PC-3 (cell line): ENCODE measurements at places on chromosomes 6 and 20. TPM values are rescaled to one million over a fixed set of nuclear protein-coding genes. Genes with fewer than 3 reads are reported as not detected.

DNA sequence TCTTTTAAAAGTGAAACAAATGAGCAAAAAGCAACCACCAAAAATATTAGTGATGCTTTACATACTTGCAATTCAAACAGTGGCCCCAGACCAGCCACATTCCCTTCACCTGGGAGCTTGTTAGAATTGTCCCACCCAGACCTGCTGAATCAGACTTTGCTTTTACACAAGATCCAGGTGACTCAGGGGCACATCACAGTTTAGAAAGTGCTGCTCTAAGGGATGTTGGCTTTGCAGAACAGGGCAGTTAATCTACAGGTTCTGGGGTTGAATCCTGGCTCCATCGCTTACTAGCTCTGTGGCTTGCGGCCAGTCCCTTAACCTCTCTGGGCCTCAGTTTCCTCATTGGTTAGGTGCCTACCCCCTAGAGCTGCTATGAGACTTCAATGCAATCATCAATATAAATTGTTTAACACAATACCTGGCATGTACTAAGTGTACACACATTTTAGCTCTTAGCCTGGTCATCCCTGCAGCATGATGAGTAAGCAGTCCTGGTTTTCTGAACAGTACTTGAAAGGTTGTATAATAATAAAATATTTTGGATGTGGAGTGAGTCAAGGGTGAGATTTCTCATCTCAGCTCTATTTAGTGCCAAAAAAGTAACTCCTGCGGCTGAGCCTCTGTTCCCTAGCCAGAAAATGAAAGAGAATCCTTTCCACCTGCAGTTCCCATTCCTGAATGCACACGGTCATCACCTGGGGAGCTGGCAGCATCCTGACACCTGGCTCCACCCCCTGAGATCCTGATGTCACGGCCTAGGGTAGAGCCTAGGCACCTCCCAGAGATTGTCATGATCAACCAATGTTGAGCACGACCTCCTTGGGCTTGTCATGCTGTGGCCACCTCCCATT lies 162.7 kb downstream of the ANKRD60 start:
- H3K4me3 ChIP-seq: peak overlapping the region; percentile 39
- H3K27me3 ChIP-seq: no peaks in the 10 kb centered on the region
- peak; percentile 98 for DNase-seq
- no peaks in the 10 kb centered on the region for H3K36me3 ChIP-seq
- H3K27ac ChIP-seq: peak overlapping the region; percentile 91

DNA sequence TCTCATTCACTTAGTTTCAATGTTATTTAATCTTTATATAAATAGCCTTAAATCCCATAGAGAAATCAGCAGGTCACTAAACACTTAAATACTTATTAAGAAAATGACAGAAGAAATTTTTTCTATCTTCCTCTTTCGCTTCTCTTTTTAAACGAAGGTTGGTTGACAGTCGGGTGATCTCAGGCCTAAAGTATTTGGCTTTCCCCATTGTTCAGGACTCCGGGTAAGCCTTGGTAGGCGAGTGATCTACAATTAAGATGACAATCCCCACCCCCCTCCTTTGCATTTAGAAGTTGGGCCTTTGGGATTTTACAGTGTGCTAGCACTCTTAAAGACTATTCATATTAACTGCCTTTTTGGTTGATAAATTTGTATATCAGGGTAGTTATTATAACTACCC lies 19.7 kb upstream of the UTRN start:
- peaks cover 35% of the 10 kb centered on the region for H3K4me1 ChIP-seq
- H3K27ac ChIP-seq: peak overlapping the region; percentile 85
- H3K36me3 ChIP-seq: no peaks in the 10 kb centered on the region
- H3K27me3 ChIP-seq: no peaks in the 10 kb centered on the region
- peak overlapping the region; percentile 47 for H3K4me3 ChIP-seq

Gene PTPRK
- 53.8 and 64.7 TPM in 2 replicates for total RNA-seq

- H3K27ac ChIP-seq: no peak overlapping the region
- no peaks in the 10 kb centered on the region for H3K27me3 ChIP-seq
- H3K36me3 ChIP-seq: no peaks in the 10 kb centered on the region
- no peak for DNase-seq
- peaks cover 31% of the 10 kb centered on the region for H3K4me1 ChIP-seq
Observed at GRCh38 chr6:158923805-158924498, 76.0 kb downstream of the RSPH3 start.

DNA sequence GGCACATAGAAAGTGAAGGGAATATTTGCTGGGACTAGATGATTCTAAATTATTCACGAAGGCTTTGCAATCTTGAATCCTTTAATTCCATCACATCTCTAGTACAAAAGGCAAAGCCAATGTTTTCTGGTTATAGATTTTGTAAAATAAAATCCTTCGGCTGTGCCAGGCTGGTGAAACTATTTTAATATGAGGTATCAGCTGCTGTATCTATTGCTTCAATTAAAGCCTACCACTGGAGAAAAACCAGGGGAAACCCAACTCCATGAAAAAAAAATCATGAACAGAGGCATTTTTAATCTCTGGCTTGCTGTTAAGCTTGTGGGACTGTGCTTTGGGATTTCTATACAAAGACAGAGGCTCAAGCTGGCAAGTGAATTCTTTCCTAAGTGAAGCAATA lies 271.8 kb downstream of the QKI start:
- DNase-seq: no peak
- peaks cover 34% of the 10 kb centered on the region for H3K27me3 ChIP-seq
- H3K4me1 ChIP-seq: no peaks in the 10 kb centered on the region
- H3K27ac ChIP-seq: no peak overlapping the region
- no peaks in the 10 kb centered on the region for H3K36me3 ChIP-seq

DNA sequence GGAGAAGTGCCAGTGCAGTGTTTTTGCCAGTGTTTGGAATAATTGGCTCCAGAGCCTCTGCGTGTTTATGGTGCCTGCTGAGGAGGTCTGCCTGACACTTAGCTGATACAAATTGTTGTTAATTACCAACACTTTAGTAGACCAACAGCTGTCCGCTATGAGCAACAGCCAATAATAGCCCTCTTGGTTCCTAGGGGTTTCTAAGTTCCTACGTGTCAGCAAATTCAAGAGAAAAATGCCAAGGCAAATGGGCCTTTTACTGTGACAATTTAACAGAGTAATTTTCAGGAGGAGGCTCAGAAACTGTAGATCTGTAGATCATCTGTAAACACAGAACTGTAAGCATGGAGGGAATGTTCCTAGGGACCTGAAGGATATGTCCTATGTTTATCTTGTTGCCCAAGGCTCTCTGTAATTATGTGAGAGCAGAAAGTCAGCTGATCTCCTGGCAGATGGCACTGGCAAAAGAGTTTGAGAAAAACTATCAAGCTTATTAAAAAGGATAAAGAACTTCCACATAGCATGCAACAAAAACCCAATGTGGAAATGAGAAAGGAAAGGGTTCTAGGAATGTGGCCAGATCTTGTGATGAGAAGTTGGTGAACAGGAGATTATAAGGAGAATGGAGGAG lies 157.7 kb downstream of the GJA1 start:
- no peaks in the 10 kb centered on the region for H3K27me3 ChIP-seq
- no peak for DNase-seq
- no peak overlapping the region for H3K4me3 ChIP-seq
- H3K36me3 ChIP-seq: no peaks in the 10 kb centered on the region
- H3K4me1 ChIP-seq: peaks cover 10% of the 10 kb centered on the region

Gene COL21A1
- 0.35 and 1.0 TPM in 2 replicates for total RNA-seq

Gene MEP1A
- not detected in 2 replicates for total RNA-seq

GRCh38 chr6:154510144-154510905 lies at the start of gene CNKSR3:
TSS of gene CNKSR3 (minus strand) at chr6:154510685. CDS start at chr6:154510114, 571 bp downstream.
- no peaks in the 10 kb centered on the region for H3K27me3 ChIP-seq
- peak within 1 kb of the TSS; percentile 84 for H3K4me3 ChIP-seq
- H3K4me1 ChIP-seq: peaks cover 11% of the 10 kb centered on the region
- peak within 1 kb of the TSS; percentile 61 for H3K27ac ChIP-seq
- H3K36me3 ChIP-seq: no peaks in the 10 kb centered on the region

Gene LRRC73
- 0.22 and 0.75 TPM in 2 replicates for total RNA-seq

DNA sequence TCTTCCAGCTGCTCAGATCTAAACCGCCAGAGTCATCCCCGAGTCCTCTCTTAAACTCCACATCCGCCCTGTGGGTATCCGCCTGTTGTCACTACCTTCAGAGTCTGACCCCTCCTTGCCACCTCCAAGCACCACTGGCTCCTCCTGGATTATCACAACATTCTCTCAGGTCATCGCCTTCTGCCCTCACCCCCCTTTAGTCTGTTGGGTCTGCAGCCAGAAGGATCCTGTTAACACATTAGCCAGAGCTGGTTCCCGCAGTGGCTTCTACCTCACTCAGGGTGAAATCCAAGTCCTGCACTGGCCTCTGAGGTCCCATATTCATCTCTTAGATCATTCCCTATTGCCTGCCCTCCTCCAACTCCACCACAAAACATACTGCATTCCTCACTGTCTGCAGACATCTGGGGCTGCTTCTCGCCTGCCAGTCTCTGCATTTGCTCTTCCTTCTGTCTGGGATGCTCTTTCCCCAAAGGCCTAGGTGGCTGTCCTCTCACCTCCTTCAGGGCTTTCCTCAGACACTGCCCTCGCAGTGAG lies 34.1 kb downstream of the TNXB start:
- no peak overlapping the region for H3K4me3 ChIP-seq
- H3K36me3 ChIP-seq: no peaks in the 10 kb centered on the region
- no peak overlapping the region for H3K27ac ChIP-seq
- H3K4me1 ChIP-seq: peaks cover 8% of the 10 kb centered on the region
- no peak for DNase-seq

DNA sequence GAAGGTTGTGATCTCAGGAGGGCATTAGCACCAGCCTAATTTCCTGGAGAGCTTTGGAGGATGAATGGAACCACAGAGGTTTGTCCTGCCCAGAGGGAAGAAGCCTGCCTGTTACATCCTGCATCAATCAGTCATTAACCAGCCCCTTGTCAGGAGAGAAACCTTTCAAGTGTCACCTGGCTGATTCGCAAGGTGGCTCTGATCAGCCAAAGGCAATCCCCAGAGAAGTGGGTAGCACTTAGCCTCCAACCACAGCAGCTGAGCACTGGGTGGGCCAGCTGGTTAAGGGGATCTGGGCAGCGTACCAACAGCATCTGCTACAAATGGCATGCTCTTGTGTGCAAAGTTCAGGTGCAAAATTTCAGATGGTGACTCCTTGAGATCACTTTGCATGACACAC lies 26.9 kb downstream of the ANKEF1 start:
- no peak for DNase-seq
- no peak overlapping the region for H3K4me3 ChIP-seq
- no peaks in the 10 kb centered on the region for H3K36me3 ChIP-seq

Gene ECT2L
- not detected in 2 replicates for total RNA-seq

DNA sequence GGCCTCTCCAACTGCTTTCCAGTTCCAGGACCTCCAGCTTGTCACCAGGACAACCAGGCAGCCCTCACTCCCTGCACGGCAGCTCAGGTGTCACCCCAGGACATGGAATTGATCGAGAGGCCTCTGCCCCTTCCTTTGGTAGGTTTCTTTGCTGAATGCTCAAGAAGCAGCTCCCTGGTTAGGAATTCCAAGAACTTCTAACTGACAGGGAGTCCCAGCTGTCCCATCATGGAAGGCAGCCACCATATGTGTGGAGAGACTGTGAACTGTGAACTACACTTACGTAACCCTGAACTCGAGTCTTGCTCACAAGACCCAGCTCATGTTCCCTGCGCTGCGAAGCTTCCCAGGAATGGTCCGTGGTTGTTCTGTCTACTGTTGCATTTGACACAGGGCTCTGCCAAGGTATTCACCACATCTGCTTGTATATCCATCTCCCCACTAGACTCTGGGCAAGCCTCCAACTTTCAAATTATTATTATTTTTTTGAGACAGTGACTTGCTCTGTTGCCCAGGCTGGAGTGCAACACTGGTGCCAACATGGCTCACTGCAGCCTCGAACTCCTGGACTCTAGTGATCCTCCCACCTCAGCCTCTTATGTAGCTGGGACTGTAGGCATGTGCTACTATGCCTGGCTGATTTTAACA lies 35.7 kb downstream of the MGME1 start:
- no peak for DNase-seq
- H3K27ac ChIP-seq: no peak overlapping the region
- H3K27me3 ChIP-seq: no peaks in the 10 kb centered on the region
- no peak overlapping the region for H3K4me3 ChIP-seq
- H3K36me3 ChIP-seq: no peaks in the 10 kb centered on the region
- H3K4me1 ChIP-seq: peaks cover 10% of the 10 kb centered on the region

GRCh38 chr20:46898423-46898822 lies 3.8 kb downstream of the EYA2 start:
- no peak overlapping the region for H3K27ac ChIP-seq
- H3K4me1 ChIP-seq: no peaks in the 10 kb centered on the region; the same call in 1 of the 2 replicates
- no peak overlapping the region for H3K4me3 ChIP-seq
- peaks cover 96% of the 10 kb centered on the region for H3K27me3 ChIP-seq
